Fibroblast of skin of right biceps (primary cell): ENCODE measurements at places on chromosomes 11 and 22.
A peak's percentile ranks its signal among the peaks of the same experiment; 100 is the strongest.

- peak; percentile 15 for DNase-seq
Measured at GRCh38 chr11:95977534-95978174, 53.7 kb upstream of the MTMR2 start.

DNA sequence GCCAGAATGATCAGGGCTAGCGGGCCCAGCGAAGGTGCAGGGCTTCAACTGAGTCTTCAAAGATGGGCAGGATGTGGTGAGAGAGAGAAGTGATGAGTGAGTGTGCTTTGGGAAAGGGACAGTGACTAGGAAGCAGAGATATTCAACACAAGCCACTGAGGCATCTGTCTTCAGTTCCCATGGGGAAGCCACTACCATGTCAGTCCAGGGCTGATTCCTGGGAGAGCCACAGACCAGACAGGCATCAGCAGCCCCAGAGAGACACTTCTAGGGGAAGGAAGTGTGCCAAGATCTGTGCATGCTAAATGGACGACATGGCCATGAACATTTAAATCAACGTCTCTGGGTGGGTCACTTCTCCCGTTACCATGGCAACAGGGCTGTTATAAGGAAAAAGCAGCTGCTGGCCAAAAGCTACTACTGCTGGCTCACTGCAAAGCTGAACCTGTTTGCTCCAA is 28.5 kb downstream of the P4HA3 start:
- peak; percentile 56 for DNase-seq

- no peak for DNase-seq
Measured at GRCh38 chr11:134639586-134640330, 227.7 kb upstream of the B3GAT1 start.

DNA sequence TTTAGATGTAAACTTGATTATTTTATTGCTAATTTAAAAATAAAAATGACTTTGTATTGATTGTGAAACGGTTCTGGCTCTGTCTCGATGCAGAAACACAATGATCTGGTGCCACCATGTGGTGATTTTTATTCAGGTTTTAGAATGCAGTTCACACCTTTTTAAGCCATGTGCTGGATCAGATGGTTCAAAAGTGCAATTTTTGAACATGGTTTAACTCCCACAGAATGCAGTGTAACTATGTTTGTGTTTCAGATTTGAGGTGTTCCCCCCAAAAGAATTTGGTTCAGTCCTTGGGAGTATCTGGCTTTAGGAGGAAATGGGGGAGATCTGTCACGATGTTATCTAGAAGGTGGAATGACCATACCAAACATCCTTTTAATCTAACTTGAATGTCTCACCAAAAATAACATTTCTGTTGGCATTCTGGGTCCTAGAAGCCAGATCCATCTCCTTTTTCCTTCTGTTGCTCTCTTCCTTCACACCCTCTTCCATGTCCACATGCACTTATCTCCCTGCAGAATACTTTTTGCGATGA is 7.9 kb downstream of the MRPL16 start:
- DNase-seq: peak; percentile 43

DNA sequence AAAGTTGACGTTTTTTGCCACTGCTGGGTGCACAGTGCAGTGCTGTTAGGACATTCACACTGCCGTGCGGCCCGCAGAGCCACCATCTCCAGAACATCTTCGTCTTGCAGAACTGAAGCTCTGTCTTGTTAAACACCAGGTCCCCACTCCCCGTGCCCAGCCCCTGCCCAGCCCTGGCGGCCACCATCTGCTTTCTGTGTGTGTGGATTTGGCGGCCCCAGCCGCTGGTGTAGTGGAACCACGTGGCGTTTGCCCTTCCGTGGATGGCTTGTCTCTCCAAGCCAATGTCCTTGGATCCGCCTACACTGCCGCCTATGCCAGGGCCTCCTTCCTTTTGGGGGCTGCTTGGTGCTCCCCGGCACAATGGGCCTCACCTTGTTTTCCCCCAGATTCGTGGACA is 8.2 kb upstream of the MUC5AC start:
- no peak for DNase-seq

DNA sequence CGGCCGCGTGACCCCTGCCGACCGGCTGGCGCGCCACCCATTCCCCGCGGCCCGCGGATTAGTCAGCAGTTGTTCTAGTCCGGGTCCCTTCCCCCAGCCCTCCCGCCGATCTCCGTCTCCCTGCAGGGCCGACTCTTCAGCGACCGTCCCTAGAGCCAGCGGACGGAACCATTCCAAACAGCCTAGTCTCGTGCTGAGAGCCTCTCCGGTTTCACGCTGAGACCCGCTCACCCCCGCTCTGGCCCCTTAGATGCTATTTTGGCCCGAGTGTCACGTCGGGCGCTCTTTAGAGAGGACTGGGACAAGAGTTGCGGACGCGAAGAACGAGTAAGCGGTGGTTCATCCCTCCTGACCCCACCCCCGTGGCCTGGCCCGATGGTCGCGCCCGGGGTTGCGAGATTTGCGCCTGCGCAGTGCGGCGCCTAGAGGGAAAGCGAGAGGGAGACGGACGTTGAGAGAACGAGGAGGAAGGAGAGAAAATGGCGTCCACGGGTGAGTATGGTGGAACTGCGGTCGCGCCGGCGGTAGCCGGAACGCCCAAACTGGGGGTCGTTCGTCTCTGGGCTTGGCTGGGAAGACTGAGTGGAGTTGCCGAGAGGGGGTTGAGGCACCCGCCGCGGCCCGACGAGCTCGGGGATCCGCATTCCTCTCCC is at the start of the genes EWSR1 and RHBDD3:
EWSR1 (plus strand) TSS at position 411 of the 653 bp plus-strand sequence; CDS start at position 480, 69 bp downstream.
RHBDD3 (minus strand) TSS at position 124 of the 653 bp plus-strand sequence. CDS start 2,355 bp downstream, outside the sequence.
- peak; percentile 99 for DNase-seq

- no peak for DNase-seq
Measured at GRCh38 chr22:26670459-26670858, 13.1 kb downstream of the MIAT start.

DNA sequence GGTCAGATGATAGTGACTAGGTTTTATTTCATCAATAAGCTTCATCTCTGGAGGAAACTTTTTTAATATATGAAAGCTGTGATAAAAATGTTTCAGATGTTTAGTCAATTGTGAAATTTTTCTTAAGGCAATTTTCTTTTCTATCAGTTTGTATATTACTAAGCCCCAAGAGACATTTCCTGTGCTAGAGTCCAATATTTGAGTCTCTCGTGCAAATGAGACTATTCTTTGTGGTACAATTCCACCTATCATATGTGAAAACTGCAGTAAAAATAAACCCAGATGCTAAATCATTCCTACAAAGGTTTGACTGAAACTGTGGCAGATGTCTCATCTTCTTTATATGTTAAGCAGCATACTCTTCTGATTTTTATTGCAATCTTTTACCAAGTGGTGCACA is 28.0 kb downstream of the CTR9 start:
- no peak for DNase-seq

DNA sequence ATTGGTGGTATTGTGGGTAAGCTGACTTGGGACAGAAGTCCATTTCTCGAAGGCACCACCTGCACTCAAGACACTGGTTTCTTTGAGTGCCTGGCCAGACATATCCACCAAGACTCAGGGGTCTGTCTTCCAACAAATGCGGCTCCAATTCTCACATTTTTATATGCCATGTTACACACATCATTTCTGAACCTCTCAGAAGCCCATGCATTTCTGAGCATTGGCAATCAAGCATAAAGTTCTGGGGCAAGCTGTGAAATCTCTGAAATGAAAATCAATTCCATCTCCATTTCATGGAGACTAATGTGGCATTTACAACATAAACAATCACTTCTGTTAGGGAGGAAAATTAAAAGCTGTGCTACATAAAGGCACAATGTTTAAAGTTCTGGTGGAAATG is 243.7 kb downstream of the KIRREL3 start:
- DNase-seq: no peak

- no peak for DNase-seq
Measured at GRCh38 chr11:100600941-100601340, 86.1 kb upstream of the ARHGAP42 start.

DNA sequence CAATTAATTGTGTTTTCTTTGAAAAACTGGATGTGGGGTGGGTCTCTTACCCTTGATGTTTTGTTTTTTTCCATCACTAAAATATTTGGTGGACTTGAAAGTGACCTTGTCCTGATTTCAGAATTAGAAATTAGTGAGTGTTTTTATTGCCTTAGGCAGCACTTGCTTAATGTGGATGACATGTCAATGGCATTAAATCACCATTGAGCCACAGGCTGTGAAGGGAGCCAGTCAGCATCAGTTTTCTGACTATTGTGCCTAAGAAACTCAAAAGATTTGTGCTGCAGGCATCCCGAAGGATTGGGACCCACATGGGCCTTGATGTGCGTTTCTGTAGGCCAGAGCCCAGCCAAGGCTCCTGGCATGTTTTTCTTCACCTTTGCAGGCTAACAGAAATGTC is 53.8 kb downstream of the SWAP70 start:
- no peak for DNase-seq
